ENCODE measurements at places on chromosomes 3 and 15.

- peak; percentile 21 for DNase-seq
Measured at GRCh38 chr3:112858410-112859069, 11.9 kb upstream of the CD200R1L start.

DNA sequence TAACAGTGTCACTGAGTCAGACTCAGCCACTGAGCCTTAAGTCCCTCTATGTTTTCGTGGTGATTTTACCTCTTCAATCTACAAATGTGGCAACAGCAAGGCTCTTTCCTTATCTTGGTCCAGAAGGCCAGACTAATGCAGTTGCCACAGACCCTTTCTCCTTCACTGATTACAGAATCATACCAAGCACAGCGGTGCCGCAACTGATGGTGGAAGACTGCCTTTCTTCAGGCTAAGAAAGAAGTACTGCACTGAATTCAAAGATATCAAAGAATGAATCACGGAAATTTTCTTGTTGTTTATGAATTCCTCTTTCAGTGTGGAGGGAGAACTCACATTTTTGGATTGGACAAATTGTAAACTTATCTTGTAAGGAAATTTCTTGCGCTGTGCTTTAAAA lies 18.6 kb downstream of the DCP1A start:
- no peak for DNase-seq

DNA sequence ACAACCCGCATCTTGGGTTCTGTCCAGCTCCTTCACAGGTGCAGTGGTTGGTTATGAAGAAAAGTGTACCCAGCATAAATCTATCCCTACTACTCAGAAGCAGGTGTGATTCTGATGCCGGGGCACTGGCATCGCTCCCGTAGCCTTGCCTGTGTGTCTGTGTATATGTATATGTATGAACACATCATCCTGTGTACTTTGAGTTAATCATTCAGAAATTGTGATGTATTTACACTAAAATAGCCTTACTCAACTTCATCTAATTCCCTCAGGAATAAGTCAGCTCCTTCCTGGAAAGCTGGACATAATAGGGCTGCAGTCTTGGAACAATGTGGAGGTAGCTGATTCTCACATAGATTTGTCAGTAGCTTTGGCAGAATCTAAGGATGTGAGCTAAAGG lies 6.7 kb upstream of the ZBED2 start:
- no peak for DNase-seq

GRCh38 chr15:38424101-38424552 lies 29.8 kb upstream of the FAM98B start:
- no peak for DNase-seq

DNA sequence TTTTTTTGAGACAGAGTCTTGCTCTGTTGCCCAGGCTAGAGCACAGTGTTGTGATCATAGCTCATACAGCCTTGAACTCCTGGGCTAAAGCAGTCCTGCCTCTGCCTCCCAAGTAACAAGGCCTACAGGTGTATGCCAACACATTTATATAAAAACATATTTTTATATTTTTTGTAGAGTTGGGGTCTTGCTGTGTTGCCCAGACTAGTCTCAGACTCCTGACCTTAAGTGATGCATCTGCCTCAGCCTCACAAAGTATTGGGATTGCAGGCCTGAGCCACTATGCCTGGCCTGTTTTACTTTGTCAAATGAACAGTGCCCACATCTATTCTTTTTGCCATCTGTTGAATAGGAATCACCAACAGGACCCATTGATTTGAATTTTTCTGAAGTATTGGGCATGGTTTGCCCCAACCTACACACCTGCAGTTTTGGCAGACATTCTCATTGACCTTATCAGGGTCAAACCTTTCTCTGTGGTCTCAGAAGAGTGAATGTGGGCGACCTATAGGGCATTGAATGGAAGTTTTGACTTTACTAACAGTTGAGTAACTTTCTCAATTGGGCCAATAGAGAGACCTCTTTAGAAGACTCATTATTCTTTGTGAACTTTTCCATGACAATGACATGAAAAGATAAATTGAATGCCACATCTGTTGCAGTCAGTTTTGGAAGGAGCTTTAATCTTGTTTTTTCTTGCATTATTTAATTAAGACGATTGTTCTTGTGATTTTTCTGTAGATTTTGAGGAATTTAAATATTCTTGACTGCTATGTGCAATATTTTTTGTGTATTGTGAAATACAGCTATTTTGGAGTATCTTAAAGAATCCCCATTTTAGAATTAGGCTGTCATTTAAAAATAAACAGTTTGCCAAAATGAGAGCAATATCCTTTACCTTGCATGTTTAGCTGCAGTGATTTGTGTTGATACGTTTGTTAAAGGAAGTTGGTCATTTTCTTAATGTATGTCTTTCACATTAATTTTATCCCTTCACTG lies 2.7 kb downstream of the IREB2 start:
- DNase-seq, result no peak
